Cardiac septum (tissue), 1 donor: ENCODE measurements at places on chromosomes 3 and 15. TPM values are rescaled to one million over a fixed set of nuclear protein-coding genes. Genes with fewer than 3 reads are reported as not detected.

DNA sequence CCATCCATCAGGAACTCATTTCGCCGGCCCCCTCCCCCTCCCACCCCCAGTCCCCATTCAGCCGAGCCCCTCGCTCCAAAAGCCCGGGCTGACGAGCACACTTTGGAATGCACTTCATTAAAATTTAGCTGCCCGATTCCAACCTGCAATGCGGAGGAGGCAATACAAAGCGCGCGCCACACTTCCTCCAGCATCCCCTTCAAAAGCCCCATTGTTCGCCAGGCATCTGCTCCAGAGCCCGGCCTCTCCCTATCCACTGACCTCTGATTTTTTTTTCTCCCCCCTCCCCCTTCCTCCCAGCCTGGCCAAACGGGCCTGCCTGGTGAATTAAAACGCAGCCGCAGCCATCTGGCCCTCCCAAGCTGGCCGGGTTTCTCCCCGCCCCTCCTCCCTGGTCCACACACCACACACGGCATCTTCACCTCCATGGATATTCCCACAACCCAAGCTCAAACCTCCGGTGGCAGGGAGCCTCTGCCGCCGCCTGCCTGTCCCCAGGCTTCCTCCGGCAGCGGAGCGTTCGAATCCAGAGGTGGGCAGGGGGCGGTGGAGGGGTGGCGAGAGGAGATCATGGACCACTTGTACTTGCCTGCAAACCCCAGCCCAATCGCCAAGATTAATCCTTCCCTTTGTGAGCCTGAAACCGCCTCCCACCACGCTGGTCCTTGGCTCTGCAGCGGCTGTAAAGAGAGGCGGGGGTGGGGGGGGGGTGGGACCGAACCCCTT lies 441.3 kb downstream of the MAGI1 start:
- no peak for DNase-seq

DNA sequence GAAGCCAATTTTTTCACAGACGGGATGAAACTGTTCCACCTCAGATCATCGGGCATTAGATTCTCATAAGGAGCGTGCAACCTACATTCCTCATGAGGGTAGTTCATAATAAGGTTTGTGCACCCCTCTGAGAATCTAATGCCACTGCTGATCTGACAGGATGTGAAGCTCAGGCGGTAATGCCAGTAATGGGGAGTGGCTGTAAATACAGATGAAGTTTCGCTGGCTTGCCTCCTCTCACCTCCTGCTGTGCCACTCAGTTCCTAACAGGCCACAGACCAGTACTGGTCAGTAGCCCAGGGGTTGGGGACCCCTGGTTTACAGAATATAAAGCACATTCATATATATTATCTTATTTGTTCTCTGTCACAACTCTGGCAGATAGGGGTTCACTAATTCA lies 2.1 kb upstream of the LIMD1 start:
- DNase-seq: no peak

Gene FBXO40
- total RNA-seq: 147 TPM

DNA sequence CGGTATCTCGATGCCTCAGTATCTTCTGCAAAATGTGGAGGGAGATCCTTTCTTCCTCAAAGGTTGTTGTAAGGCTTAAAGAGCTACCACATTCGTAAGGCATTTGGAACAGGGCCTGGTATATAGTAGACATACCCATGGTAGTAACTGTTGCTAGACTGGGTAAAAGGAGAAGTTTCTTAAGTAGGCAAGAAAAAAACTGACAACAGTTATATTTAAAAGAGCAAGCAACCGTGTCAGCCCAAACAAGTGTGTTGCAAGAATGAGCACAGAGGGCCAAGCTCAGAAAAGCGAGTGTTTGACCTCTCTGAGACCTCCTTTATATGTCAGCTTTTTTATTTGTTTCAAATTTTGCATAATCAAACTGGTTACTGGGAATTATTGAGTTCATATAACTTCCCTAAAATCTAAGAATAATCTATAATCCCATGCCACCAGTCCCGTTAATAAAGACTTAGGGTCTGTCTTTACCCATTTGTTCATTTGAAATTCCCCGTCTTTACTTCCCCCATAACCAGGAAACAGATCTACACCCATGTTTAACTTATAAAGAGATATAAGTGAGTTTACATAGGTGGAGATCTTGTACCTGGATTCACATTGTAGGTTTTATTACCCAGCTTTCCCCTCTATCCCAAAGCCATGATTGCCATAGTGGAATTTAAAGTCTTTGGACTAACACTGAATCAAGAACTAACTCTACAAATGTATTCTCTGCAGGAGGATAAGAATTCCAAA lies 7.3 kb downstream of the B3GNT5 start:
- no peak for DNase-seq

Gene BNC1
- total RNA-seq: 0.11 TPM

GRCh38 chr15:45094358-45094730 lies 19.6 kb downstream of the DUOX2 start:
- DNase-seq: peak; percentile 63

Gene FAM107A
- 29.9 TPM for total RNA-seq

- no peak for DNase-seq
These were observed 54.8 kb downstream of the UBP1 start for GRCh38 chr3:33385423-33385822.

Gene RPSA
- total RNA-seq: 333 TPM

DNA sequence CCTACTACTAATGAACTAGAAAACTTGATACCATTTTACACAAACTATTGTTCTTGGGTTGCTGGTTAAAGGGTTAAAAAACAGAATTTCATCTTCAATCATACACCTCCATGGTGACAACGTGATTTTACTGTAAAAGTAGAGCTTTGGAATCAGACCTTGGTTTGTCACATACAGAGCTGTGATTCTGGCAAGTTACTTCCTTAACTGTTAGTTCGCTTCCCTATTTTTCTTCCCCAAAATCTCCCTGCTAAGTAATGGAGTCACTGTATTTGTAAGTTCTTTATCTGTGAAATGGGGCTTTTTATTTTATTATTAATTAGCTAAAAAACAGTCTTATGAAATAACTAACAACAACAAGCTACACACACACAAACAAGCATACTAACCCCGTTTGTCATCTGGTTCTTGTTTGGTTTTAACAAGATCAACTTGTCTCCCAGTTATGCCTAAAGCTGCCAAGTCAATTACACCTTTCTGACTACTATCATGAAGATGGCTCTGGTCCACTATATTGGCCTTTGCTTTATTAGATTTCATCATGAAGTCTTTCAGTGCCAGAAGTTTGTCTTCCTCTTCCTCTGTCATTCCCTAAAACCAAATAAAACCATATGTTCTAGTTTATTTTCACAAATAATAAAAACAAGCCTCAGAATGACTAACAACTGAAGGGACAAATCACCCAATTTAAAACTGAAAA lies 38.6 kb downstream of the PIK3R4 start:
- DNase-seq: no peak

- no peak for DNase-seq
These were observed 336.9 kb upstream of the UMPS start for GRCh38 chr3:124393340-124393739.

DNA sequence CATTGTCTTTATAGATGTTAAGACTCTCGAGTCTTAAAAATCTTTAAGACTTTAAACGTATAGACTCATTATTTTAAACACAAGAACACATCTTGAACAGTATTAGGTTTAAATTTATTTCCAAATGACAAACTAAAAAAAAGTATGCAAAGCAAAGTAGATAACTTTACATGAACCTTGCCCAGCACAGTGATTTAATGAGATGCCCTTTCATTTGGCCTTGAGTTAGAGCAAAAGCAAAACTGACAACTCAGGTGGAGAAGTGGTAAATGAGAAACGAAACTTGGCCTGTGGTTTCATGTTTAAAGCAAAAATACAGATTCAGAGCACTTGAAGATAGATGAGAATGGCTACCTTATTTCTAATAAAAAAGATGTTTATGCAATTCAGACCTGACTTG lies 8.6 kb downstream of the GPR15 start:
- no peak for DNase-seq

Gene APOD
- 692 TPM for total RNA-seq

- DNase-seq: no peak
These were observed 20.3 kb downstream of the C3orf33 start for GRCh38 chr3:155785662-155786295.

Gene TGFBR2
- 66.7 TPM for total RNA-seq

- no peak for DNase-seq
These were observed 41.4 kb downstream of the FSIP1 start for GRCh38 chr15:39741258-39741657.

GRCh38 chr15:41822957-41823356 lies 4.9 kb upstream of the JMJD7 start:
- DNase-seq: no peak

Gene SPINK8
- not detected for total RNA-seq

DNA sequence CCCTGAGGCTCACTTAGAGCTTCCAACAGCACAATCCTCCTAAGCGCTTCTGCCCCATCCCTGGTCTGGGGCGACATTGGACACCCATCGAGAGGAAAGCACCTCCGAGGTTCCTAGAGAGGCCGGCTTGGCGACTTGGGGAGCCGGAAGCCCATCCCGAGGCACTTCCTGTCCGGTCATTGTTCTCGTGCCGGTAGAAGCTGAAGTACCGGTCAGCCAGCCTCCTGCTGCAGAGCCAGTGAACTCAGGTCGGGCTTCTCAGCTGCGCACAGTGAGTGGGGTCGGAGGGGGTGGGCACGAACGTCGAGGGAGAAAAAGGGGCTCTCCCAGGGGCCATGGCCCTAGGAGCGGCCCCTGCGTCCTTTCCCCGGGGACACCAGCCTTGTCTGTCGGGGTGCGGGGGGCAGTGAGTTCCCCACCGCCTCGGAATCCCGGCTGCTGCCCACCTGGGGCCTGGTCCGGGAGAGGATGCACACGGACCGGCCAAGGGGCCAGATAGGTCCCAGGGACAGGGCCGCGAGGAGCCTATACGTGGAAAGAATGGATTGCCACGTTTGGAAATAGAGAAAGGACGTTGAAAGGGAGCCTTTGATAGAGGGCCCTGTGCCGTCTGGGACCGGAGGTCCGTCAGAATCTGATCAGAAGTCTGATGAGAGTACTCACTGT lies at the start of gene ZNF35:
TSS of gene ZNF35 (plus strand) at position 169 of the 666 bp plus-strand sequence. CDS start 2,336 bp downstream, outside the sequence.
- peak; percentile 89 for DNase-seq

DNA sequence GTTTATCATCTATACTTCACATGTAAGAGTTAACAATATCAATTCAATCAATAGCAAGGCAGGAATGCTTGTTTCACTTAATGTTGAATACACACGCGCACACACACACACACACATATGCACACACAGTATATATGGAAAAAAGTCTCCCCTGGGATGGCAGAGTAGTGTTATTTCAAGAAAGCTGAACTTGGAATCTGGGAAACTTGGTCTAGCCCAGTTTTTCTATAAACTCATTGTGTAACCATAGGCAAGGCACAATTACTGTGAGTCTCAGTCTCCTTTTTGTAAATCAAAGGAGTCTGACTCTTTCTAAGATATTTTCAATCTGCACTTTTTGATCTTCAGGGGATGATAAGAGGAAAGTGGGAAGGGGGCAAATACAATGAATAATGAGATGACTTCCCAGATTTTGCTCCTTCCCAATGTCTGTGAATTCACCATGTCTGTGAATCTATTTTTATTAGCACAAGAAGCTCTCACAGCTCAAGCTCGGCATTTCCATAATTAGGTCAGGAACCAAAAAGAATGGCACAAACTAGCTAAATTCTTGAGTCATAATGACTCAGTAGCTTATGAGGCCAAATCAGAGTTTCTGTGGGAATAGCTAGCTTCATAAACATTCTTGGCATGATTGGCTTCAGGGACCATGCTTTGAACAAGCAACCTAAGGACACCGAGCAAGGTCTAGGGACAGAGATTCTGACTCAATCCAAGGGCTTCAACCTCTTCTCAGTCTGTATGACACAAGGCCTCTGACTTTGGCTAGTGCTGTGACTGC lies 227.4 kb upstream of the DCBLD2 start:
- DNase-seq: no peak

GRCh38 chr3:125332504-125332903 lies 42.6 kb downstream of the ZNF148 start:
- no peak for DNase-seq

DNA sequence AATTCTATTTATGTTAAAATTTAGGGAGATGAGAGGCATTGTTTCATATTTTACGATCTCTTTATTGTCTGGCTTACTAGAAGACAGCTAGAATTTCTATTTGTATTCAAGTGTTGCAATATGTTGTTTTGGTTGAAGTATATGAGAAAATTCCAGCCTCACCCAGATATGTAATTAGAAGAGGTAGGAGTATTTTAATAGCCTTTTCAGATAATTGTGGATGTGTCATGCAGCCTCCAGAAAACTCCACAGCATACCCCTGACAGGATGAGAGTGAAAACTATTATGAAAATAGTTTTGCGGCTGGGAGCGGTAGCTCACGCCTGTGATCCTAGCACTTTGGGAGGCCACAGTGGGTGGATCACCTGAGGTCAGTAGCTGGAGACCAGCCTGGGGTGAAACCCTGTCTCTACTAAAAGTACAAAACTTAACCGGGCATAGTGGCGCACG lies 21.5 kb upstream of the USP3 start:
- peak; percentile 17 for DNase-seq

DNA sequence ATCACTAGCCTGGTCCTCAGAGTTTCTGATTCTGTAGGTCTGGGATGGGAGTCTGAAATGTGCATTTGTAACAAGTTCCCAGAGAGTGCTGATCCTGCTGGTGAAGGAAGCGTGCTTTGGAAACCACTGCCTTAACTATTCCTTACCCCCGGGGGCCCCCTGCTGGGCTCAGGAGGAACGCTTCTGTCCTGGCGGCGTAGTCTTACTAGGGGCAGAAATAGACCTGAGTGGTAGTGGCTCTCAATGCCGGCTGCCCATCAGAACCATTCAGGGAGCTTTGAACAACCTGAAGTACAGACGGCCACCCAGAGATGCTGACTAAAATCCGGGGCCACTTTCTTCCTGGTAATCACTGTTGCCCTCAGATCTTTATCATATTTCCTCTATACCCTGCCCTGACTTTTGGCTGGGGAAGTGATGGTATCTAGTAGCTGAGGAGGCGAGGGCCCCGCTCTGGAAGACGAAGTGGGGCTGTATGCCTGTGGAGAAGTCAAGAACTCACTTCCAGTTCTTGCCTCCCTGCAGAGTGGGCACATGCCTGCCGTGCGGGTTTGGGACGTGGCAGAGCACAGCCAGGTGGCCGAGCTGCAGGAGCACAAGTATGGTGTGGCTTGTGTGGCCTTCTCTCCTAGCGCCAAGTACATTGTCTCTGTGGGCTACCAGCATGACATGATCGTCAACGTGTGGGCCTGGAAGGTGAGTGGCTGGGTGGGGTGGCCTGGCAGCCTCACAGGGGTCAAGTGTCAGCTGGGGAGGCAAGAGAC lies 16.3 kb upstream of the JMJD7 start:
- peak; percentile 91 for DNase-seq

GRCh38 chr3:141306922-141307321 lies 61.4 kb upstream of the ZBTB38 start:
- no peak for DNase-seq

DNA sequence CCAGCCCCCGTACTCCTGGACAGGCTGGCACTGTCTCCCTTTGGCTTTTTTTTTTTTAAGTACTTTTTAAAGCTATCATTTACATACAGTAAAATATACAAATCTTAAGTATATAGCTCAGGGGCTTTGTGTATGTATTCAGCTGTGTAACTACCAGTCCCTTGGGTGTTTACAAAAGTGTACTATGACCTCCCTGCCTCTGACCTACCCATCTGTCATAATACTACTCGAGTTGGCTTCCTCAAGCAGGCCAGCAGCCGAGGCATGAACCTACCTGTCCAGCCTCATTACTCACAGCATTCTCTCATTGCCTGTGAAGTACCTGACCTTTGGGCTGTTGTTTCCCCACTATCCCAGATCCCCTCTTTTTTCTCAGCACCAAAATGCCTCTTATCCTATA lies 33.2 kb downstream of the ABHD2 start:
- no peak for DNase-seq

Gene TF
- total RNA-seq: 5.8 TPM

GRCh38 chr3:40584625-40585189 lies 59.9 kb downstream of the ZNF621 start:
- peak; percentile 92 for DNase-seq
